Heart right ventricle (tissue), 16 donors: ENCODE measurements at places on chromosomes 2 and 18.

DNA sequence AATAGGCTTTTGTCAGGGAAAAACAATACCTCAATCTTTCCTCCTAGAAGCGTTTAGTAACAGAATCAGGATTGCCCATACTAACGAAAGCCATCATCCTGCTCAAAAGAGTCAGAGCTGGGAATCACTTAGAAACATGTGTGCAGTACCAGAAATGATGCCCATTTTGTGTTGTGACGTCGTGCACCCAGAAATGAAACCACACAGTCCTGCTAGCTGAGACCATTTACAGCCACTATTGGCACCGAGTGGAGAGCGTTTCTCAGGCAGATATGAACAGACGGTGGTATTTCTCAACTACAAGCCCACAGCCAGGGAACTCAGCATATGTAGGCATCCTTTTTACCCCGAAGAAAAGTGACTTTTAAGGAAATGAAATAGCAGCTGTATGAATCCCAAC is 284.3 kb upstream of the LRATD1 start:
- no peaks in the 10 kb centered on the region for H3K4me1 ChIP-seq
- H3K4me3 ChIP-seq, result no peak overlapping the region
- DNase-seq, result no peak
- no peak overlapping the region for H3K27ac ChIP-seq
- no peaks in the 10 kb centered on the region for H3K36me3 ChIP-seq

DNA sequence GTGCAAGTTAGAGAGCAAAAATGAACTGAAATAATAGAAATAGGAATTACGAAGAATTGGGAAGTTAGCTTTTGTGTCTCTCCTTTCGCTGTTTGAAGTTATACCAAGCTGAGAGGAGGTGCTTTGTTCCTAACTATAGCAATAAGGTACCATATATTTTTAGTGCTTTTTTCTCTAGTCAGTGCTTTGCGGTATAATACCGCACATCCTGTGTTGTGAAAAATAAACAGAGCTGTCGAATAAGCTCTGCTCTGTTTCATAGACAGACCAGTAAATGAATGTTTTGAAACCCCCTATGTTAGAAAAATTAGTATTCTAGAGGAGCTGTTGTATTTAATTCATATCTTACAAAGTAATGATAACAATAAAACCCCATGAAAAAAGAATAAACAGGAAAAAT is 130.8 kb downstream of the MAP4K4 start:
- H3K36me3 ChIP-seq, result peaks cover 8% of the 10 kb centered on the region
- H3K27ac ChIP-seq, result peak overlapping the region; percentile 47
- H3K27me3 ChIP-seq, result no peaks in the 10 kb centered on the region
- DNase-seq, result no peak
- peaks cover 65% of the 10 kb centered on the region for H3K4me1 ChIP-seq
- no peak overlapping the region for H3K4me3 ChIP-seq

DNA sequence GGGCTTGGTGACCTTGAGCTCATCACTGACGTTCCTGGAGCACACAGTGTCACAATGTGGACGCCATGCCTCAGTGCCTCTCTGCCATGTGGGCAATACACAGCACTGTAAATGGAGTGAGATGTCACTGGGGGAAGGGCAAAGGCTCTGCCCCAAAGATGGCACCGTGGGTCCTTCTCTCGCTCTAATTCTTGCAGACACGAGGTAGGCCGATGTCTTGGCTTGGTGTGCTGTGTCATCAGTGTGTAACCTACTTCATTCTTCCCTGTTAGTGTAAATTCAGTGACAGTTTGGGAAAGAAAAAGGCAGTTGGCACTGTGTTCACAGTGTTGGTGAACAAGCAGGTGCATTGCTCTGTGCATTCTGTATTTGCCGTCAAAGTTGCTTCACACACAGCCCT is 309.3 kb upstream of the MYT1L start:
- no peak overlapping the region for H3K4me3 ChIP-seq
- no peaks in the 10 kb centered on the region for H3K36me3 ChIP-seq
- DNase-seq, result no peak
- no peak overlapping the region for H3K27ac ChIP-seq
- peaks cover 23% of the 10 kb centered on the region for H3K27me3 ChIP-seq

DNA sequence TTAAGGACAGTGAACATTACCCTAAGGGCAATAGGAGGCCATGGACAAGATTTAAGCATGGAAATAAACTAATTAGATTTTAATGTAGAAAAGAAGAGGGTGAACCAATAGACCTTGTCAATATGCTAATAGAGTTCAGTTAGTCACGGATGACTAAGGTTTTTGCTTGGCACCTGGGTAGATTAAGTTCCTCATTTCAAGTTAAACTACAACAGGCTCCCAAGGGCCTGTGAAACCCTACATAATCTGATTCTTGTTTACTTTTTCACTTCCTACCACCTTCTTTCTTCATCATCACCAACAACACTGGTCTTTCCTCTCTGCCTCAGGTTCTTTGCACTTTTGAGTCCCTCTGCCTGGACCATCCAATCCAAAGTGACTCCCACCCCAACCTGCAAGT is 14.8 kb downstream of the SP110 start:
- no peak overlapping the region for H3K27ac ChIP-seq
- no peak for DNase-seq
- H3K4me3 ChIP-seq, result no peak overlapping the region
- peaks cover 97% of the 10 kb centered on the region for H3K36me3 ChIP-seq

DNA sequence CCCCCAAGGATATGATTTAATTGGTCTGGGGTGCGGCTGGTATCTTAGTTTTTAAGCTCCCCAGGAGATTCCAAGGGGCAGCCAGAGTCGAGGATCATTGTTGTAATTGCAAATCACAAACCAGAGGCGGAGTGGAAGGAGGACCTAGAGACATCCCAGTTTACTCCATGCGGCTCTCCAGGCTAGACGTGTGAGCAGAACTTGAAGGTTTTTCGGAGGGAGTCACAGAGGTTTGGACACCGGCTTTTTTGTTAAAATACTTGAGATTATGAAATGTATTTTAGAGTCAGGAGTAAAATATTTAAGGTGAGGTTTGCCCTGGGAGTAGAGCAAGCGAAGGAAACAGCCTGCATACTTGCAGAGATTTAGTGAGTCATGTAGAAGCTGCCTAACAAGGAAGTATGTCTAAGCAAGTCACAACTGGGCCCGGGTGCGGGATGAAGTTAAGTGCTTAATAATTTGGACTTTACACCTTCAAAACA is 39.5 kb downstream of the TGOLN2 start:
- H3K36me3 ChIP-seq, result no peaks in the 10 kb centered on the region
- no peak overlapping the region for H3K27ac ChIP-seq

DNA sequence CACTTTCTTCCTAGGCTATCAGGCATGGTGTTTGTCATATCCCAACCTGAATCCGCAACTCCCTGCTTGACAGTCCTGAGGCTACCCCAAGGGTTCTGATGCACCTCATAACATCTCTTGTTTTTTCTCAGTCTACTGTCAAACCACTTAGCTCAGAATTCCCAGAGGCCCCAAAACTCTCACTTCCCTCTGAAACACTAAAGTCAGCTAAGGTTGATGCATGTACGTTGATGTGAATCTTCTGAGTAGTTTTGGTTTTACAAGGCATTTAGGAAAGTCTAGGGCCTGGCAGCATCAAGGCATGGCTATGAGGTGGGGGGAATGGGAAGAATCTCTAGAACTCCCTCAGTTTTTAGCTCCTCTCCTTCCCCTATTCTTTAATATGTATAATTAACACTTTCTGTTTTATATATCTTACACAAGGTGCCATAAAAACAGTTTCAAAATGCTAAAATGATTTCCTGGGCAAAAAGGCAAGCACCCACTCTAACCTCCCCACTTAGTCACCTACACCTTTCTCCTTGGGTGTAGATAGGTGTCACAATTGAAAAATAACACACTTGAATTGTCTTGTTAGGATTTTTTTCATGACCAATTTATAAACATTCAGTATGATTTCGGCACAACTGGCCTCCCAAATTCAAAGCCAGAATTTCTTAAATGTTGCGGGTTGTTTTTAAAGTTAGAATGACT is 71.4 kb upstream of the TANK start:
- no peaks in the 10 kb centered on the region for H3K4me1 ChIP-seq
- no peaks in the 10 kb centered on the region for H3K27me3 ChIP-seq
- DNase-seq, result no peak

DNA sequence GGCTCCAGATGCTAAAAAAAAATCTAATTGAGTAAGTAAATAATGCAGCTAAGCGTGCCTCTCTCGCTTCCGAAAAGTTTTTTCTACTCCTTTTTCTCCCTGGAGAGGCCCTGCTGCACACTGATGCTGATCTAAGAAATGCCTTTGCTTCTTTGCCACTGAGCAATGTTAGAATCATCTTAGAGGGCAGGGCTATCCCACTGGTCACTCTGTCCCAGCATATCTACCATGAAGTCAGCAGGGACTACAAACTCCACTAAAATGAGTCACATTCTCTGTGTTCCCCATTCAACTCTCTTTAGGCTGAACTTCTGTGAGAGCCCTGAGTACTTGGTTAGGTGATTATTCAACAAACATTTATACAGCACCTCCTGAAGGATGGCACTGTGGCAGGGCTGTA is 127.6 kb upstream of the LYPD1 start:
- no peaks in the 10 kb centered on the region for H3K36me3 ChIP-seq
- no peaks in the 10 kb centered on the region for H3K27me3 ChIP-seq
- no peak overlapping the region for H3K4me3 ChIP-seq
- no peak overlapping the region for H3K27ac ChIP-seq

- DNase-seq, result peak; percentile 67
- H3K36me3 ChIP-seq, result peaks cover 5% of the 10 kb centered on the region
- H3K4me1 ChIP-seq, result peaks cover 100% of the 10 kb centered on the region
Measured at GRCh38 chr2:217935235-217935879, 67.4 kb downstream of the TNS1 start.

DNA sequence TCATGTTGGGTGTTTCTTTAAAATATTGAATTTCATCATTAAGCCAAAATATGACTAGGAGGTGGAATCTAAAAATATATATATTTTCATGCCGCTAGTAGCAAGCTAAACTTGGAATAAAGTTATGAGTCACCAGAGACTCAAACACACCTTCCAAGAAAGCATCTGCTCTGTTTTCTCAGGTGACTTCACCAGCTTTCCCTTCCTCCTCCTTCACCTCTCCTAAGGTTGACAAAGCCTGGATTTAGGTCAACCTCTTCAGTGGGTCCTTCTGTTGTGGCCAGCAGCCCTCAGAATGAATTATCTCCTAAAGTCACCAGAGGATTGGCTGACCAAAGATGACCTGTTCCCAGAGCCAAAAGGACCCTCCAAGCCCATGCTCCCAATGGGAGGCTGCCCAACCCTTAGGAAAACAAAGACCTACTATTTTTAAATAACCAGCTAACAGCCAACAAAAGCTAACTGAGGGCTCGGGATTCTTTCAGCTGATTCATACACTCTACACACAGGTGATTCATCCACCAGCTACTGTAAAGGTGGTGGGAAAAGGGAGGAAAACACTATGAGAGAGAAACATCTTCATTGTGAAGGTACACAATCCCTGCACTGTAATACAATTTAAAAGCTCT is 113.9 kb downstream of the MYO5B start:
- DNase-seq, result no peak
- no peak overlapping the region for H3K4me3 ChIP-seq
- no peaks in the 10 kb centered on the region for H3K36me3 ChIP-seq
- H3K4me1 ChIP-seq, result no peaks in the 10 kb centered on the region
